ENCODE measurements at places on chromosomes 6 and 20. TPM values are rescaled to one million over a fixed set of nuclear protein-coding genes. Genes with fewer than 3 reads are reported as not detected.

The TMC2 gene
- not detected for total RNA-seq

The TTBK1 gene
- total RNA-seq, result under 0.01 TPM

The POM121L2 gene
- total RNA-seq, result not detected

The RIPOR3 gene
- total RNA-seq, result 5.0 TPM

The SLC22A16 gene
- 0.22 TPM for total RNA-seq

The ECT2L gene
- total RNA-seq, result 0.09 TPM

The C4A gene
- 13.0 TPM for total RNA-seq

The TMEM200A gene
- total RNA-seq, result 9.2 TPM

The SLC22A2 gene
- 0.04 TPM for total RNA-seq

The DTNBP1 gene
- 8.4 TPM for total RNA-seq

The HSPA1L gene
- 2.3 TPM for total RNA-seq

The ECHDC1 gene
- total RNA-seq, result 51.2 TPM

The MLIP gene
- total RNA-seq, result 21.6 TPM

The PKIB gene
- total RNA-seq, result 1.6 TPM

The ARFGEF3 gene
- 1.1 TPM for total RNA-seq

The GUCA1A gene
- 0.04 TPM for total RNA-seq

The CPNE5 gene
- 4.9 TPM for total RNA-seq

The RAB32 gene
- 21.4 TPM for total RNA-seq

The APOM gene
- 2.6 TPM for total RNA-seq

The PRRT1 gene
- total RNA-seq, result 0.18 TPM

The PRSS35 gene
- total RNA-seq, result 102 TPM

The RSPO4 gene
- not detected for total RNA-seq

The OR12D3 gene
- not detected for total RNA-seq

The PTCRA gene
- not detected for total RNA-seq

The TRIM10 gene
- 0.18 TPM for total RNA-seq

The CNBD2 gene
- total RNA-seq, result 5.5 TPM

The TRMT11 gene
- total RNA-seq, result 21.9 TPM

The VGLL2 gene
- 28.2 TPM for total RNA-seq

The CCDC28A gene
- total RNA-seq, result 10.6 TPM

The FAXC gene
- 1.2 TPM for total RNA-seq

The SCRT2 gene
- total RNA-seq, result not detected

The GGTLC1 gene
- total RNA-seq, result not detected

The RBPJL gene
- not detected for total RNA-seq

The OR2H1 gene
- not detected for total RNA-seq

The RIMS4 gene
- total RNA-seq, result 5.7 TPM

The DLL1 gene
- total RNA-seq, result 12.8 TPM

The SNHG17 gene
- 11.4 TPM for total RNA-seq

The MTFR2 gene
- total RNA-seq, result 0.58 TPM

The ACAT2 gene
- total RNA-seq, result 14.4 TPM

The RBBP8NL gene
- not detected for total RNA-seq

The HLA-F gene
- total RNA-seq, result 6.6 TPM

The SLC17A1 gene
- not detected for total RNA-seq

The LBP gene
- not detected for total RNA-seq

The OVOL2 gene
- total RNA-seq, result not detected

The MYMX gene
- 12.4 TPM for total RNA-seq

The SPDEF gene
- total RNA-seq, result 0.04 TPM

The REM1 gene
- 9.6 TPM for total RNA-seq

The UST gene
- 10.1 TPM for total RNA-seq

The GPSM3 gene
- 4.3 TPM for total RNA-seq

The SLC26A8 gene
- total RNA-seq, result not detected

The CST1 gene
- total RNA-seq, result not detected

The TREM1 gene
- total RNA-seq, result 0.35 TPM

The TMEM170B gene
- total RNA-seq, result 3.9 TPM

The WFDC2 gene
- total RNA-seq, result 0.13 TPM

The WTAP gene
- total RNA-seq, result 66.0 TPM

The GSTA4 gene
- 50.9 TPM for total RNA-seq

The SNAP91 gene
- 2.3 TPM for total RNA-seq

The RRAGD gene
- 103 TPM for total RNA-seq

Measured in muscle of leg (tissue), 16 donors.